NCI-H2171 treated with DMSO at 0.1 percent for 48 hours (cell line): ENCODE measurements at places on chromosomes 6 and 20.

DNA sequence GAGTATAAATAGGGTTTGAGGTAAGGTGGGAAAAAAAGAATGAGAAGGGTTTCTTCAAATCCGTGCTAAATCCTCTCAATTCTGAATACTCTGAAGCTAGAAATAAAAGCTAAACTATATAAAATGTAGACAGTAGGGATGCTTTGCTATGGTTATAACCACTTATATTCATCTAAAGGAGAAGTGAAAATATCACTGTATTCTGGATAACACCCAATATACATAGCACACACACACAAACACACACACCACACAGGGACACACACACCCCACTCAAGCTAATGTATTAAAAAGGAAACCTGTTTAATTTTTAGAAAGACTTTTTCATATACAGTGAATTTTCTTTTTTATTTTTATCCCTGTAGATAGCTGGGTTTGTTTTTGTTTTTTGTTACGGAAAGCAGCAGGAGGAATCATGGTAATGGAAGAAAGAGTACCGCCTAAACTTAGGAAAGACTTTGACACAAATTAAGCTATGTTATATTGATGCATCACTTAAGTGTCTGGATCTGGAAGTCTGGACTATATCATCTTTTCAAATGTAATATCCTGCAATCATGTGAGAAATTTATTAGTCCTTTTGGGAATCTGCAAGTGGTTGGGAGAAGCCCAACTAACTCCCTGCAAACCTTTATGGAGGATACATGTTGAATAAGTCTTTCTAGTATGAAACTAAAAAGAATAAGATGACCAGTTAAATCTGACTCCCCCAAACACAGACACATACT lies 68.4 kb upstream of the FABP7 start:
- DNase-seq = no peak

DNA sequence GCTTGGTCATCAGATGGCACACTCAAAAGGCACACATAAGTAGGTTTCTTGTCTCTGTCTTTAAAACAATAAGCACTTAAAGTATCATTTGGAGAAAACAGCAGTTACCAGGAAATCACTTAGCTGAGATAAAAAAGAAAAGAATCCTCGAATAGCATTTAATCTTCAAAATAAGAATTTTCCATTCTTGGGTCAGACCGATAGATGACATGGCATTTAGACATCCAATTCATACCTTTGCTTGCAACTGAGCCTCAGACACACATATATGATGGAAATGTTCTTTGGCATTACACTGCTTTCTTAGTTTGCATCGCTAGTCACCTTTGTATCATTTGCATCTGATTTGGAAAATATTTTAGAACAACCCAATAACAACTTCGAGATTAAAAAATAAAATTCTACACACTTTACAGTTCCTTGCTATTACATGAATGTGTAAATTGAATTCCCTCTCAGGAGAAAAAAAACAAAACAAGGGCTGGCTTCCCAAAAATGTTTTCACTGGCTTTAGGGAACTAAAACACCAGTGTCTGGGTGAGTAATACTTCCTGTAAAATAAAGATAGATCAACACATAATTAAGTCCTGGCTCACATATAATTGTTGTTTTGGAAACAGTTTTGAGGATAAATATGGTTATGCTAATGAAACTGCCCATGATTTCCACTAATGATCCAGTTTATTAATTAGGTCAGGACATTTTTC lies 1.3 kb upstream of the RNF217 start:
- DNase-seq = no peak

- DNase-seq = no peak
Observed at GRCh38 chr6:118980063-118980462, 45.1 kb upstream of the MCM9 start.

DNA sequence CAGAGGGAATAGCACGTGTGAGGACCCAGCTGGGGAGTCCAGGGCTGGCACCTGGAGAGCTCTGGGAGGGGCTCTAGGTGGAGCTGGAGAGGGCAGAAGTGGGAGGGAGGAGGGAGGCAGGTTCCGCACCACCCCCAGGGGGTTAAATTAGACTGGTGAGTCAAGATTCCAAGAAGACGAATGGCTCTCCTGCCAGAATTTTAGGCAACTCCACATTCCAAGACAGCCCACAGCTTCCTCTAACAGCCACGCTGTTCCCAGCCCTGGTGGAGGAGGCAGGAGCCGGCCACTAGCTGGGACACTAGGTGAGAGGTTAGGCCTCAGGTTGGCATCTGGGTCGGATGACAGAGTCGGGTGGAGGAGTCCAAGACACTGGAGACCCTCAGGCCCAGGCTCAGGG lies 60.2 kb downstream of the TFAP2C start:
- DNase-seq = no peak

GRCh38 chr6:10441655-10442009 lies 26.8 kb upstream of the TFAP2A start:
- no peak for DNase-seq

DNA sequence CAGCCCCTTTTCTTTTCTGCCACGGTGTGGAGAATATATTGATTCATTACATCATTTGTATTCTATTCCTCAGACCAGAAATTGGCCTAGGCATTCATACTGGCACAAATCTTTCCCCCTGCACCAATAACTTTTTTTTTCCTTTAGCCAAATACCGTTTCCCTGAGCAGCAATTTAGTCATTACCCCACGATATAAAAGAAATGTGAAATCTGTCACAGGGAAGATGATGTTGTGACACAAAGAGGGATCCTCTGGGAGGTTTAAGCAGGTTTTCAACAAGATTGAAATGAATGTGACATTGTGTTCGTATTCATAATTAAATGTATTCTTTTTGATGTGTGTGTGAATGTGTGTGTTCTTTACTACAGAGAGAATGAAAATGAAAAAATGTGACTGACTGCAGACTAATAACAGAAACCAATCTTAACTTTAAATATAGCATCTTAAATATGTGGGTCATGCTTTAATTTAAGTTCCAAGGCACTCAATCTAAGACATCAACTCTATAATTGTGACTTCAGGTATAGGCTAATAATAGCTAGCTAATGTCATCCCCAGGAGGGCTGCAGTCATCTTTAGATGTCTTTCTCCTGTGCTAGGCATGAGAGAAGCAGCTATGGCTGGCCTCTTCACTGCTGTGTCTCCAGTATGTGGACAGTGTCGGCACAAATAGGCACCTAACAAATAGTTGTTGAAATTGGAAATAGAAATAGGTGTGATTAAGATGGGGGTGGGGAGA lies 177.7 kb downstream of the BTBD3 start:
- no peak for DNase-seq

DNA sequence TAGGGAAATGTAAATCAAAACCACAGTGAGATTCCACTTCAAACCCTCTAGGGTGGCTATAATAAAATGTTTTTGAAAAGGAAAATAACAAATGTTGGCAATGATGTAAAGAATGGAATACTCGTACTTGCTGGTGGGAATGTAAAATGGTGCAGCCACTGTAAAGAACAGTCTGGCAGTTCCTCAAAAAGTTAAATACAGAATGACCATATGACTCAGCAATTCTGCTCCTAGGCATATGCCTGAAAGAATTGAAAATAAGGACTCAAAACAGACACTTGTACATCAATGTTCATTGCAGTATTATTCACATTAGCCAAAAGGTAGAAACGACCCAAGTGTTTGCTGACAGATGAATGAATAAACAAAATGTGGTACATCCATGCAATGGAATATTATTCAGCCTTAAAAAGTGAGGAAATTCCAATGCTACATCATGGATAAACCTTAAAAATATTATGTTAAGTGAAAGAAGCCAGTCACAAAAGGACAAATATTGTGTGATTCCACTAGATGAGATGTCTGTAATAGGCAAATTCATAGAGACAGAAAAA lies 10.2 kb upstream of the RNF114 start:
- DNase-seq = no peak

DNA sequence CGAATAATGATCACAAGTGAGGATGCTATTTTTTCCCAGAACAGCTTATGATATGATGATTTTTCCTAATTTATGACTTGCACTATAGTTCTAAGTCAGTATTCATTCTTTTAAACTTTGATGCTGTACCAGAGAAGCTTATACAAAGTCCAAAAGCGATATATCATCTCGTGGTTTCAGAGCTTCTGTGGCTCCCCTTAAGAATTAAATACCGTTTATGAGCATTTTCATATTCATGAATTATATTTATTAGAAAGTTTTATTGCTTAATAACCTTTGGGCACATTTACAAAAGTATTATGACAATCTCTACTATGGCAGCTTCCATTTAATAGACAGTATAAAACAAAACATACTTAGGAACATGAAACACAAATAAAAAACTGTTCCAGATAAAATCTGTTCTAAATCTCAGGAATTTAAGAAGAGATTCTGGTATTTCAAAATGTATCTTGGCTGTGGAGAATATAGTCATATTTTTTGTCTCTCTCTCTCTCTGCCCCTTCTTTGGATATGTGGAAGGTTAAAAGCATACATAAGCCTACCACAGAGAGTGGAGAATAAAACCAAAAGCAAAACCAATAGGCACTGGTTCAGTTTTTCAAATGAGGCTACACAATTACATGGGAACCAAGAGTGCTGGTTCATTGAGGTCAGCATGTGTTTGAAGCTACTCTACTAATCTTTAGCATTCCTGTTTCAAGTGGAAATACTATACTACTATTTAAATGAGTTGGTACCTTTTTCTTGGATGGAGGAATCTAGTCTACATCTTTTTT lies 884.5 kb upstream of the GJE1 start:
- DNase-seq = no peak

DNA sequence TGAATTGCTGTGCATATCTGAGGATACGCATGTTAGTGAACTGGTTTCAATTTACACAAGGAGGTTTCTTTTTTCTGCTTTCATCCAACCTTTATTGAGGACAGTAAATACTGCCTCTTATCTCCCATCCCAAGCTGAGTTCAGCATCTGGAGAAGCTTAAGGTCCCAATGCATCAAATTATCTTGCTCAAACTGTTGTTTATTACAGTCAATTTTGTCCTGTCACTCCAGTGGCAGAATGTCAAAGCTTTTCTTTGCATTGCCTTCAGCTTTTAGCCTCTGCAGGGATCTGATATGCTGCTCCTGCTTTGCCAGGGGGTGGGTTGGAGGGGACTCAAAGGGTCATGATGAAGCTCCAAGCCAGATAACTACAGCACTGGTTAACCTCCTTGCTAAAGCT lies 435.4 kb upstream of the SOX4 start:
- peak; percentile 84 for DNase-seq

DNA sequence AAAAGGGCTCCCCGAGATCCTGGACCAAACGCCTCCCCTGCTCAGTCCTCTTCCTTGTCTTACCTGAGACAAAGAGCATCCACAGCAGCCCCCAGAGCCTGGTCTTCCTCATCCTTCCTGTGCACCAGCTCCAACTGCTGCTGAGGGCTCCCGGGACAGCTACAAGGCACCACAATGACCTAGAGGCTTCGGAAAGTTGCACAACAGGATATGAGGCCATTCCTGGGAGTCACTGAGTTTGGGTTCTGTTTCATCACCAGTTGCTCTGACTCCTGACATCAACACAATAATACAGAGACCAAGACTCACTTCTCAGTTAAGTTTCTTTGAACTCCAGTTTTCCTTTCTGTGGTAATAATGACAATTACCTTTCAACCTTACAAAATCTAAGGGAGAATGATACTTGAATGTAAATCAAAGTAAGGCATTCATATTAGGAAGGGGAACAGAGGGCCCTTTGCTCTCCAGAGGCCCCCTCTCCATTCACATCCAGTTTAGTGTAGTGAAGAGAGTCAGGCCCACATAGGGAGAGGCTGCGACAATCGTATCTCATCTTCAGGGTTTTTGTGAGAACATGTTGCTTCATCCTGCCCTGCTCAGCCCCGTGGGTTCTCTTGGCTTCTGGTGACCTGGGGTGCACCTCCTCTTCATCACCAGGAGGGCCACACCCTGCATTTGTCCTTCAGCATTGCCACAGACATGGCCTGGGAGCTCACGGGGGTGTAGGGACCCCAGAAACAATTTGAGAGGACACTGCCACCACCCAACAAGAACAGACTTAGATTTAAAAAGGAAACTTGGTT lies at the start of gene TREM1:
TREM1 (minus strand) TSS at position 139 of the 803 bp plus-strand sequence; CDS start at position 112, 27 bp downstream.
- no peak for DNase-seq

DNA sequence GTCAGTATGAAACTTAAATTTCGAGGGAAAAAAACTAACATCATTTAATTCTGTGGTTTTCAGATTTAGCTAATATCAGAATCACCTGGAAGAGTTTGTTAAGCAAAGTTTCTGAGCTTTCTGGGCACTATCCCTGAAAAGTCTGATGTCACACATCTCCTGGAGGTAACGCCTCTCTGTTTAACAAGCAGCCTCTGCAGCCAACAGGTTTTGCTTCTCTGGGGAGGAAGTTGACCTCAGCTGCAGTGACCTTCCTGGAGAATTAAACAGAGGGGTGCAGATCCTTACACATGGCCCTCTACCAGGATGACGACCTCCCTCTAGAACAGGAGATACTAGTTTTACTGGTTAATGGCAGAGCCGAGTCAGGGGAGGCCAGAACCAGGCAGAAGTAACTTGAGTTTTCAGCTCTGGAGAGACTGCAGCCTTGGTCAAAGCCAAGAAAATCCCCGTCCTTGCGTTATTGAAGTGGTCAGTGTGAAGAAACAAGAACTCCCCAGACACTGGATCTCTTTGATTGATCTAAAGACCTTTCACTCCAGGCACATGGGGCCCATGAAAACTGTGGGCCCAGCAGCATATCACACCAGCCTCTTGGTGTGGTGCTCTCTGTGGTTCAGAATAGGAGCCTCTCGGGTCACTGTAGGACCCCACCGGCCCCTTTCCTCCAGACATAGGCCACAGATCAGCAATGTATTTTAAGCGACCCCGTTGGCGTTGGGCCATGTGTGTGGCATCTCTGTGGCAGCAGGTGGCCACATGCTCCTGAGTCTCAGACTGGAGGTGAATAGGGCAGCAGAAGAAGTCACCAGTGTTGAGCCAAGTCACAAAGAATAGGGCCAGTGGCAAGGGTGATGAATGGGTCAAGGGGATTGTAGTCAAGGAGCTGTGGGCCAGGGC lies 33.4 kb upstream of the CCR6 start:
- DNase-seq = no peak

DNA sequence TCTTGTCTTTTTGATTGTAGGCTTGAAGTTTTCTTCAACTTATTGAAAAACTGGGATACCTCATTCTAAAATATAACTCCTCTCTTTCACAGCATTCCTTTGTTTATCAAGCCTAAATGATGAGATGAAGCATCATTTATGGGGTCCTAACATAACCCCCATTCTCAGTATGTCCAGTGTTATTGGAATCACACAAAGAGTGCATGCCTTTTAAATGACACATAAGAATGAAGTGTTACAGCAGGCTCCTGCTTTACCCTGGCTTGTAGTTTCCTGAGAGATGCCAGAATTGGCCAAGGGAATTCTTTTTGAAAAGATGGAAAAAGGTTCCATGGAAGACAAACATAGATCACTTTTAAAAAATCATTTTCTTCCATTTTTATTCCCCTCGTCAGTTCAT lies 502.4 kb downstream of the BCKDHB start:
- DNase-seq = no peak

DNA sequence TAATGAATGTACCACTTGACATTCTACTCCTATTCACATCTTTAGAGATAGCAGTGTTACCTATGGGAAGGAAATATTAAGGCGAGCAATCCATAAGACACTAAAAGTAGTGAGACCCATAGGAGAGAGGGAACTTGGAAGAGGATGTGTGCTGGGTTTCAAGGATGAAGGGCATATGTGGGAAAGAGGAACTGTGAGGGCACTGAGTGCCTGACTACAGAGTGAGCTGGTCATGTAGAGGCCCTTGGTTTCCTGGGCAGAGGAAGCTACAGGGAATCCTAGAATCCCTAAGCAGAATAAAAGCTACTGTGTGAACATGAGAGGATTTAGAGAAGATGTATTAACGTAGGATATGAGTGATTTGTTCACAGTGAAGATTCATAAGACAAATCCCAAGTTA lies 262.8 kb downstream of the FARS2 start:
- no peak for DNase-seq

- DNase-seq = no peak
Observed at GRCh38 chr20:38108438-38108985, 56.6 kb downstream of the TGM2 start.
